ENCODE measurements at places on chromosomes 1 and 21.

GRCh38 chr1:63703701-63704107 is 70.1 kb upstream of the ROR1 start:
- DNase-seq: no peak

GRCh38 chr21:30189773-30190172 is 23.2 kb upstream of the CLDN17 start:
- no peak for DNase-seq

- no peak for DNase-seq
These were observed 477.2 kb upstream of the CAMK1G start for GRCh38 chr1:209106237-209106741.

GRCh38 chr1:198901266-198901665 is 262.4 kb downstream of the PTPRC start:
- no peak for DNase-seq
